ENCODE measurements at places on chromosomes 4 and X.

- DNase-seq = no peak
Observed at GRCh38 chrX:24498181-24498580, 33.1 kb downstream of the PDK3 start.

DNA sequence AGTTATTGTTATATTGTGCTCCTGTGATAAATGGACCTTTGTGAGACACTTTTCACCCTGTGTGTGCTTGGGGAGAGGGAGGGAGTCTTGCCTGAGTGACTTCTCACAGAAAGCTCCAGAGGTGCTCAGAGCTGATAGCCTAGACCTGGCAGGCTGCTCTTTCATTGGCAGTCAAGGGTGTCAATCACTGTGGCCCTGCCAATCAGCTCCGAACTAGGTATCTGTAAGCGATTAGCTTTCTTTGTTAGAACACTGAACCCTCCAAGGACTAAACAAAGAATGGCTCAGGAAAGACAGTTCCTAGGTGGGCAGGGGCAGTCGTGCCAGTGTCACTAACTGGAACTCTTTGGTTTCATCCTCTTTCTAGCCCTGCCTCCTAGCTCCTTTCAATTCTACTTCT is 2.7 kb upstream of the NALF2 start:
- DNase-seq = no peak

DNA sequence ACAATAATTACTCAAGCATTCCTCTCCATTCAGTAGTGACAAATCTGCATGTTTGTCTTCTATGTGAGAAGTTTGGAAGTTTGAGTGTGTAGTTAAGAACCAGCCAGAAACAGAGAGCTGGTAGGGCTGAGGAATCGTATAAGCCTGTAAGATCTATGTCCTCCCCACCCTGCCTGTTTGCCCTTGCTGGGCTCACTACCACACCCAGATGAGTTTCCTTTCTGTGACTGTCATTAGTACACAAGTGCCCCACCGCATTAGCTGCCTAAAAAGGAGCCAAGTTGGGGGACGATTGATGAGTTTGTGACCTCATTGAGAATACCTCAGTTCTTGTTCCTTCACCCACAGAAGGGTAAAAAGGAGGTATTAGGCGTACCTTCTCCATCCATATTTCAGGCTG is 28.3 kb downstream of the DOCK11 start:
- no peak for DNase-seq

- no peak for DNase-seq
Observed at GRCh38 chr4:84379917-84380641, 119.0 kb downstream of the NKX6-1 start.

DNA sequence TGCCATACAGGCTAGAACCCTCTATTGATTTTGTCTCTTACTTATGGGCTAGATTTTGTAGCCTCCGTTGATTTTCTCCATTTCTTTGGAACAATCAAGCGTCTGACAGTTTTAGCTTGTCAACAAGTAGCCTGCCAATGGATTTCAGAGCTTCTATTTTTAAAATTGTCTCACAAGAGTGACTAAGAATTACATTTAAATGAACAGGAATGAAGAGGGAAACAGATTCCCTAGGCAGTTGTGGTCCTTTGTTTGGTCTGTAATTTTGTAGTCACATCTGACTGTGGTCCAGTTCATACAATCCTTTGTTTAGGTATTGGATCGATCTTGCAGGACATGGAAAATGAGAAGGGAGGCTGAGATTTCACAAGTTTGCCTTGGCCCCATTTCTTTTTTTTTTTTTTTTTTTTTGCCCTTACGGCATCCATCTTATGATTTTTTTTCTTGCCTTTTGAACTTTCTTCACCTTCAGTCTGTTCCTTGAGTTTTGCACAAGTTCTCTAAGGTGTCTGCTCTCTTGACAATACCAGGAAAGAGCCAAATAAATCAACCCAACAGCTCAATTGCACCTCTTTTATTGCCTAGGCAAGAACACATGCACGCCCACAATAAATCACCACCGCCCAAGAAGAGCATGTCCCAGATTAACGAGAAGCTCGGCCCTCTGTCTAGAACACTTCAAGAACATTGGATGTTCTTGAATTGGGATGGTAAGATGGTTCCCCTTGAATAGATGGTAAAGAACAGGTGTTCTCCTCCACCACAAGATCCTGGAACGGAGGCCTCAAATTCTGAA is 86.5 kb upstream of the EGFL6 start:
- no peak for DNase-seq

DNA sequence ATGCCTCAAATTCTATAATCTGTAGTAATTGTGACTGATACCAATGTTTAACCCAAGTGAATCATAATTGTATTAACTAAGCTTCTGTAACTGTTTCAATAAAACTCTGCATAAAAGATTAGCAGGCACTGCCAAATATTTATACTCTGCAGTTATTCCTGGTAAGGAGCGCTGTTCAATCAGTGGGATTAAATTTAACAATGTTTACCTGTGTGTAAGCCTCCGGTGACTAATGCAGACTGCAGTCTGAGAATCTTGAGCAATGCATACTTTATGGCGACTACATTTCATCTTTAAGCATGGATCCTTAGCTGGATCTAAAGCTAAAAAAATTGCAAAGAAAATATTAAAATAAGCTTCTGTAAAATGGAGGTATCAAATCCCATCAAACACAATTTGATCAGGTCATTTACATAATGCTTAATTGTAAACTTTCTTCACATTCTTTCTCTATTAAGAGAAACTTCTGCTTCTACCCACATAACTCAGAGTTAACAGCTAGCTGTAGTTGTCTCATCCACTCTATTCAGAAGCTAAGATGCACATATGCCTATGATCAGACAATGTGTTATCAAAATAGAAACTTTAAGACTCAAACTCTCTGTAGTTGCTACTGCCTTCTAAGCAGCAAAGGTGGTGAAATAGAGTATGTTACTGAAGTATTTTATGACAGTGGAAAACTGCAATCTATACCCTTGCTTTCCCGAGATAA is 234.0 kb downstream of the SPOCK3 start:
- peak; percentile 73 for DNase-seq

DNA sequence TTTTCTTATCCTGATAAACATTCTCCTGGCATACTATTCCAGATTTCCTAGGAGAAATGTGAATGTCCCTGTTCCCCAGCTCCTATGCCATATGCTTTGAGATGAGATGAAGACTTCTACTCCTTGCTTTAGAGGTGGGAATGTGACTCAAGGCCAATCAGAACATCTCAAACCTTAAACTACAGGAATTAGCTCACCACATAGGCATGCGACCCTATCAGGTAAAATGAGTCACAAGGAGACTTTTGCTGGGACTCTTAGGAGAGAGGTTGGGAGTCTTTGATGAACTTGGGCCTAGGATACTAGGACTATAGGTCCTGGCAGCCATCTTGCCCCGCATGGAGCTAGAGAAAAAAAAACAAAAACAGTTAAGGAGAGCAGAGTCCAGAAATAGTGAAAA is 5.8 kb upstream of the USO1 start:
- no peak for DNase-seq

GRCh38 chr4:43423276-43423675 is 530.8 kb downstream of the GRXCR1 start:
- DNase-seq = peak; percentile 1

- no peak for DNase-seq
Observed at GRCh38 chr4:131534944-131535645, 1614.0 kb upstream of the PCDH10 start.

DNA sequence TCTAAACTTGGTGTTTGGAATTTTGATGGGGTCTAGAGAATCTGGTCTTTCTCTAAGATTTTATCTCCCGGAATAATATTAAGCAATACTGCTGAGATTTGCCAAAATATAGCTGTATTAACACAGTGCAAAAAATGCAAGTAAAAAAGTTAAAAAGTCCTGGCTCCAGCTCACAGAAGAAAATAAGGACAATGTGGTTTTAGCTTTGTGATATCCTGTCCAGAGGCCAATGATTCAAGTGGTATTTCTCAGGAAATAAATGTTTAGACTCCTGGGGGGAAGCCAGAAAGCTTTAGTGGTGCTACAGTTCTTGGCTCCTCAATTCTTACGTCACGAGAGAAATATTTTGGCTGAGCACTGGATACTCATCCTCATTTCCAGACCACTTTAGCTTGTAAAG is 40.9 kb upstream of the IL13RA2 start:
- DNase-seq = no peak

DNA sequence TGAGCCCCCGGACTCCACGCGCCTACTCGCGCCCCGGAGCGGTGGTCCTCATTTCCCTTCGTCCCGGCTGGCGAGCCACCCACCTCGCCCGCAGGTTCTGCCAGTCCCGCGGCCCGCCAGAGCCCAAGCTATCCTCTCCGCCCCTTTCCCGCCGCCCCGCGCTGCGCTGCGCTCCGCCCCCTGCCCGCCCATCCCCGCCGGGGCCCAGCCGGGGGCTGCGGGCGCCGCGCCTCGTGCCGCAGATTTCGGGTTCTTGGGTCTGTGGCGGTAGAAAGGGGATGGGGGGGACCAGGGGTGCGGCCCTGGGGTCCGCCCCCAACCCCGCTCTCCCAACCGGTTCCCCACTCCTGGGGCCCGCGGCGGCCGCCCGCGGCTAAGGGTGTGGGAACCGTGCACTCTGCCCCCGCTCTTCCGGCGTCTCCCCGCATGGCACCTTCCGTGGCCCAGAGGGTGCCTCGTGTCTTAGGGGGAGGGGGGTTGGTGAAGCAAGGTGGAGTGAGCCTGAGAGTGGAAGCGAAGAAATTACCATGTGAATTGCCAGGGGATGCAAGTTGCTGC is 650.8 kb upstream of the DIPK2B start:
- DNase-seq = peak; percentile 39

DNA sequence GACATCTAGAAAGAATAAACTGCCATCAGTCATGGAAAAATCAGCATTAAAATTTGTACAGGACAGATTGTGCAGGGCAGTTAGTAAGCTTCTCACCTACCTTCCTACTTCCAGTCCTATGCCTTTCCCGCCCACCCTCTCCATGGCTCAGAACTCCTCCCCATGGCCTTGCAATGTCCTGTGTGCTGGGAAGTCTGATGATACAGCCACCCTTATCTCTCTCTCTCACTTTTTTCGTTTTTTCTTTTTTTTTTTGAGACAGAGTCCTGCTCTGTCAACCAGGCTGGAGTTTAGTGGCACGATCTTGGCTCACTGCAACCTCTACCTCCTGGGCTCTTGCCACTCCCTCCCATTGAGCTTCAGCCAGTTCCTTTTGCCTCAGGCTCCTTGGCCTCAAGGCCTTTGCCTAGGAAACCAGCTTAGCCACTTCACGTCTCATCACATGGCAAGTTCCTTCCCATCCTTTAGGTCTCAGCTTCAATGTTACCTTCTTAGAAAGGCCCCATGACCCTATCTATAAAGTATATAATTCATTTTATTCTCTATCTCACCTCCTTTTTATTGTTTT is 259.7 kb downstream of the NKX6-1 start:
- DNase-seq = no peak

DNA sequence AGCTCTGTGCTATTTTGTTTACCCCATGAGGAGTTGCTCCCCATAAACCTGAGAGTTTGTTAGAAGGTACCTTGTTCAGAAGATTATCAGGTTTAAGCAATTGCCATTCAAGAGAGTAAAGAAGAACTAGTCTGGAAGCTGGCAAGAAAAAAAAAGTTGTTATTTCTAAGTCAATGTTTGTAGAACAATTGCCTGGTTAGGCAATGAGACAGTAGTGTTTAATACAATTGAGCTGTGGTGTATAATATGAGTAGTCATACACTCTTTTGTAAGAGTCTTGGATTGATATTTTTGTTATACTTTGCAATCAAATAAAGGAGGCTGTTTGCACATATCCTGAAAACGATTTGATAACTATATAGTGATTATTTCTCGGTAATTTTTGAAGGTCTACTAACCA is 44.7 kb downstream of the GALNT7 start:
- DNase-seq = no peak

DNA sequence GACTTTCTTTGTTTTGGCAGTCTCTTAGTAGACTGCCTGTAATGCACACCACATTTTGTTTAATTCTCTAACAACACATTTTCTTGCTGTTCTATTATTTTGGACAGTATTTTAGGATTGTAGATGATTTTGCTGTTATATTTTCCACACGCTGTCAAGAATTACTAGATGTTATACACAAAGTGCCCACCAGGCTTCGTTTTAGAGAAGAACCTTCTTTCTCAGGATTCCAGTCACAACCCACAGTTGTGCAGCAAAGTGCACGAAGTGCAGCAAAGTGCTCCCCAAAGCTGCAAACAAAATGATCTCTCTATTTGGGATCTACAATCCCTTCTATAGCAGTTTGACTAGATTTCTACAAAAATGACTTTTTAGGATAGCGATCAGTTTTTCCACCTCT is 2.4 kb downstream of the ZNF141 start:
- DNase-seq = no peak

GRCh38 chr4:54076673-54077072 is 12.3 kb upstream of the CHIC2 start:
- DNase-seq = no peak

DNA sequence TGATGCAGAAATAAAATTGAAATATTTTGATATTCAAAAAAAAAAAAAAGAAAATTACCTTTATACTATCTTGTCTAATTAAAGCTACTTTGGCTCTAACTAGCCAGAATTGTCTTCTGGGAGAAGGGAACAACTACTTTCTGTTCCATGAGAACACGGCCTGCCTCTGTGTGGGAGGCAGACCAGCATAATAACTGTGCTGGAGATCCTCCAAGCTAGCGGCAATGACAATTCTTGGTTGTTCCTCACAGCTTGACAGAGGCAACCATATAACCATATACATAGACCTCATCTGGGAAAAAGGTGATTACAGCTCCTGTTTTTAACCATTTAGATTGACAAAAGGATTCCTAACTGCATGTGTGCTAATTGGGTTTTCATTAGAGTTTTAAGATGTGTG is 95.7 kb downstream of the RBMX2 start:
- DNase-seq = no peak

GRCh38 chr4:78242071-78242470 is 184.9 kb downstream of the FRAS1 start:
- DNase-seq = peak; percentile 22

GRCh38 chr4:152684007-152684406 is 4.2 kb upstream of the TMEM154 start:
- DNase-seq = no peak

DNA sequence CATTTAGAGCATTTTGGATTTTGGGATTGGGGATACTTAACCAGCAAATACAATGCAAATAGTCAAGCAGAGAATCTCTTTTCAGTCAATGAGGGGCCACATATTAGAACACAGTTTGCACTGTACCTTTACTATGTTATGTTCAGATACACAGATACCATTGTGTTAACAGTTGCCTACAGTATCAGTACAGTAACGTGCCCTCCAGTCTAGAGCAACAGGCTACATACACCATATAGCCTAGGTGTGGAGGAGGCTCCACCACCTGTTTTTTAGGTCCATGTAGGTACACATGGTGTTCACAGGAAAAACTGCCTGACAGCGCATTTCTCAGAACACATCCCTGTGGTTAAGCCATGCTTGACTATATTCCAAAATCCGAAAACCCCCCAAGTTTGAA is 9.1 kb downstream of the GRPEL1 start:
- DNase-seq = no peak

DNA sequence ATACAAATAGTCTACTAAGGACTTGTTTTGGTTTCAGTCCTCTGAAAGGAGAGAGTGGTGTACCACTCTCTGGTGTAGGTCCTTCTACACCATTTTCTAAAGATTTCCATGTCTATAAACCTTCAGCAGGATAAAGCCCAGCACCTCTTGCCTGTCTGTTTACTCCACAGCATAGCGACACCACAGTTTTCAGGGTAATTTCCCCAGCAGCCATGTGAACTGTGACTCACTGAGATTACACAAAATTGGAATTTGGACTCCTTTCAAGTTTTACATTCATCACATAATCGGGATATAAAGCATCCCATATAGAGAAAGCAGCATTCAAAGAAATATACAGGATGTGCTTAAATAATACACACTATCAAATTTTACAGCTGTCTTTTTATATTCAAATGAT is 229.6 kb downstream of the PRDM5 start:
- DNase-seq = peak; percentile 72

Measured in epithelial cell of prostate (primary cell).